ENCODE measurements at places on chromosomes 7 and 10.
A peak's percentile ranks its signal among the peaks of the same experiment; 100 is the strongest.

GRCh38 chr7:144725070-144725469 lies 110.8 kb downstream of the TPK1 start:
- DNase-seq, result no peak

DNA sequence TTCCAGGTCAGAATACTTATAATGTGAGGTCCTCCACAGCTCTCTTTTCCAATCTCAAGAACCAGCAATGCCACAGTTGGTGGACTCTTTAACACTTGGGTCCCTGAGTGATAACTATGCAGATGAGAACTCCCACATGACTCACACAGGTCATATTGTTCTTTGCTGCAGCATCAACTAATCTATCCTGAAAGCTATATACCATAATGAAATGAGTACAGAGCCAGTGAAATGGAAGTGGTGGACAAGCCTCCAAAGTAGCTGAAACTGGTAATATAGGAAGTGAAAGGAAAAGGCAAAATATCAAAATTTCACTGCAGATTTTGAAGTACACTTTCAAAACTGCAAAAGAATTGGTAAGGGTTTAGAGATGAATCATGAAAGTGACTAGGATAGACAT lies 45.6 kb downstream of the SORCS1 start:
- DNase-seq, result no peak

DNA sequence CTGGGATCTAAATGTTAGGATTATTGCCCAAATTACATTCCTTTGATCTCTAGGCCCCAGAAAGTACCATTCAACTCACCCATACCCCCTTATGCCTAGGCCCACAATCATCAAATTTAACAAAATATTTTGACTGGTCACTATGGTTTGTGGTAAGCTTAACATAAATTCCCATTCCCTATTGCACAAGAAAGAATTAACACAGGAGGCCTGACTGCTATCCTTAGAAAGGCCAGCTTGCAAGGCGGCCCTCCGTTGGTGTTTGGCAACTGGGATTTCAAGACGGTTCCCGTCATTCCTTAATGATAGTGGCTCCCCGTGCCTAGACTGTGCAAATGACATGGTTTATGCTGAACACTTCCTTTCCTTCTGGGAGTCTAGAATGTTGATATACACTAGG lies 29.6 kb downstream of the ARHGAP21 start:
- DNase-seq, result no peak

DNA sequence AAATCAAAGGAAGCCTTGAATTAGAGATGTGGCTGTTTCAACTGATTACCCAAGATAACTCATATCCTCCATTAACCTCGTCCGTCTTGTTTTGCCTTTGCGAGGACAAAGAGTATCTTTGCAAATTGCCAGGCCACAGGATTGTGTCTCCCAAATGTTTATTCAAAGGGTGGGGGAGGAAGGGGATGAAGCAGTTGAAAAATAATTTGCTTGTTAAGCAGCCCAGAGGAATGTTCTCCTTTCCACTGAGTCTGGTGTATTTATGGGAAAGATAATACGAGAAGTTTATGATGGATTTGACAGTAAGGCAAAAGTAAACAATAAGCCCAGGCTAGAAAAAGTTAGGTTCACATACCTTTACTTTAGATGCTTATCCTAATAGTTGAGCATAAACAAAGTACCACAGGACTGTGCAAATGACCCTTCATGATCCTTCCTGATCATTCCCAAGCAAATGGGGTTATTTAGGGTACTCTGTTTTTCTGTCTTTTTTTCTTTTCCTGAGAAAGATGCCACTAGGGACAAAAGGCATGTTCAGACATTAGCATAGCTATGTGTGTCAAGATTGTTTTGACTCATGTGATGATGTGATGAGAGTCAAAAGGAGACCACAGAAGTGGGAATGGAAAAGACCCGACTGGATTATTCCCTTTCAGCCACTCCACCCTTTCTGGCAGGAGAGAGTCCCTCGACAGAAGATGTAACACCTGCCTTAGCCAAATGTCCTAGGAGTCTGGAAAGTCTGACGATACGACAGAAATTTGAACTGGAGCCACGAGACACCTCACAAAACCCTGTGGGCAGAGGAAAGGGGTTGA lies 243.0 kb upstream of the GLI3 start:
- DNase-seq, result no peak

DNA sequence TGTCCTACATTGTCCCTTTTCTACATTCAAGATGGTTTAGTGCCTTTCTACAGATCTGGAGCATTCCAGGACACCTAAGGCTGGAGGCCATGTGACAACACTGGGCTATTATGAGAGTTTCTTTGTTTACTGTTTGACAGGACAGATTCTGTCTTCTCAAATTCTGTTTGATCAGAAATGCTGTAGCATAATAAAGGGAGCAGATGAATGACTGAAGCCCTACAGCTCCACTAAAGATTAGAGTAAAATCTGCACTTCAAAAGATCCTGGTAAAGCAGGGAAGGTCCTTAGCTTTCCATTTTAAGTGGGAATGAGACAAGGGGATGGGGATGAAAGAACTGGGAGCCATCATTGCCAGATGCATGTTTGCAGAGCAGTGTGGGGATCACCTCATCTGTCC lies 38.4 kb downstream of the TMEM229A start:
- DNase-seq, result no peak

- DNase-seq, result no peak
These were observed 126.8 kb downstream of the WDR37 start for GRCh38 chr10:1183033-1183396.

GRCh38 chr7:45682836-45683555 lies 108.8 kb downstream of the ADCY1 start:
- no peak for DNase-seq

DNA sequence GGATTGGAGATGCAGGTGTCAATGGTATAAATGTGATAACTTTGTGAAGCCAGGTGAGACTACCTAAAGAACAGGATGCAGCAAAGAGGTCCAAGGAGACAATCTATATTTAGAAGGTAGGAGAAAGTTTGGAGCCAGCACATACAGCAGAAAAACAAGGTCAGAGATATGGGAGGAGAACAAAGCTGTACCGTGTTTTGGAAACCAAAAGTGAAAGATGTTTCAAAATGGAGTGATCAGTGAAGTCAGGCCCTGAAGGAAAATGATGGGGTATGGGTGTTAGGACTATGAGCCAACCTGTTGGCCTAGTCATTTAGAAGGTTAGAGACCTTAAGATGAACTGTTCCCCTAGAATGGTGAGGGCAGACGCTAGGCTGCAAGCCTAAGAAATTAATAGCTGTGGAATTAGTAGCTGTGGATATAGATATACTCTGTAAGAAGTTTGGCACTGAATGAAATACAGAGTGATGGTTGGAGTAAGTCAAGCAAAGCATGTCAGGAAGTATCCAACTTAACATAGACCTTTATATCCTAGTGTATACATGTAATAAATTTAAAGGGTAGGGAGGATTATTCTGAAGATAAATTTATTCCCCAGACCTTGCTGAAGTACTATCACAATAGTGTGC lies 149.8 kb upstream of the WNT16 start:
- DNase-seq, result no peak

GRCh38 chr7:150587551-150587950 lies 20.4 kb downstream of the GIMAP4 start:
- DNase-seq, result no peak

DNA sequence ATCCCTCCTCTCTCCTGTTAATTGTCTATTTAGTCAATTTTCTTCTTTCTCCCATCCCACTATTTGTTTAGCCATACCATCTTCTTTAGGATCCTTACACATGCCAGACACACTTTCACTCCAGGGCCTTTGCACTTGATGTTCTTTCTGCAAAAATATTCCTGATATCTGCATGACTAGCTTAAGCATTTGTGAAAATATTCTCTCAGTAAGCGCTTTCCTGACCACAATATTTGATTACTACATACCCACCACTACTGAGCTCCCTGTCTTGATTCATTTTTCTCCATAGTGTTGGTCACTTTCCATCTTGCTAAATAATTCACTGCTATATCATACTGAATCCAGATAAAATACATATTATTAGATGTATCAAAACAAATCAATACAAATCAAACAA lies 75.1 kb downstream of the SEMA3D start:
- DNase-seq, result no peak

- no peak for DNase-seq
These were observed 67.1 kb downstream of the HK1 start for GRCh38 chr10:69345402-69345801.

DNA sequence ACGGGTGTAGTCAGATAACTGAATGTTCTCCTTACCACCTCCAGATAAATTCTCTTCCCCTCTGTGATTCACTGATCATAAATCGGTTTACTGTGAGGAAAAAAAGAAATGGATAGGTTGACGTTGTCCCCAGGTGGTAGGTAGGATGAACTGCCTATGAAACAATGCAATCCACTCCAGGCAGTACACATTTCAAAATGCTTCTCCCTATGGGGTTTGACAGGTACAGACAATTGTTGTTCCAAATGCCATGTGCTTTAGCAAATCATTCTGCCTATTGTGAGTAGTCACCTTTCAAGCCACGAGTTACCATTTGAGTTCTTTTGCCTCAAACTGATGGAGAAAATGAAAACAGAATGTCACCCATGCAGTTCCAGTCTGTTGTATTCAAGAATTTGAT lies 21.8 kb downstream of the VIM start:
- no peak for DNase-seq

GRCh38 chr10:101969412-101969922 lies 86.5 kb downstream of the ARMH3 start:
- DNase-seq, result peak; percentile 36

GRCh38 chr10:124338276-124338925 lies 80.3 kb downstream of the OAT start:
- no peak for DNase-seq

GRCh38 chr10:127343821-127344220 lies 147.4 kb upstream of the INSYN2A start:
- no peak for DNase-seq

DNA sequence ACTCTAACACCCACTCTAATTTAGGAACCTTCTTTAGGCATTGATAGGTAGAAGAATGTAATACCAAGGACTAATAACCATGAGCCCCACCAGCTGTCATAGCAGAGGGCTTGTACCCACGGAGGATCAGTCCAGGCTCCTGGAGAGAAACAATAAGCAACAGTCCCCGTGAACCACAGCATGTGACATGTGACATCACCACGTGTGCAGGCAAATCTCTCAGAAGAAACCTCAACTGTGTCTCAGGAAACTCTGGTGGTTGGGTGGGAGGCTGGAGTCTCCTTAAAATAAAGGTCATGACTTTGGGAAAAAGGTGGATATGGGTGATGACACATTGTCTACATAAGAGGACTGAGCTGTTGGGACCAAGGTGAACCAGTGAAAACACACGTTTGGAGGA lies 653.9 kb upstream of the FOXK1 start:
- no peak for DNase-seq

GRCh38 chr7:141360416-141360760 lies 190.8 kb upstream of the AGK start:
- no peak for DNase-seq

GRCh38 chr7:42338916-42339540 lies 102.0 kb upstream of the GLI3 start:
- DNase-seq, result no peak

DNA sequence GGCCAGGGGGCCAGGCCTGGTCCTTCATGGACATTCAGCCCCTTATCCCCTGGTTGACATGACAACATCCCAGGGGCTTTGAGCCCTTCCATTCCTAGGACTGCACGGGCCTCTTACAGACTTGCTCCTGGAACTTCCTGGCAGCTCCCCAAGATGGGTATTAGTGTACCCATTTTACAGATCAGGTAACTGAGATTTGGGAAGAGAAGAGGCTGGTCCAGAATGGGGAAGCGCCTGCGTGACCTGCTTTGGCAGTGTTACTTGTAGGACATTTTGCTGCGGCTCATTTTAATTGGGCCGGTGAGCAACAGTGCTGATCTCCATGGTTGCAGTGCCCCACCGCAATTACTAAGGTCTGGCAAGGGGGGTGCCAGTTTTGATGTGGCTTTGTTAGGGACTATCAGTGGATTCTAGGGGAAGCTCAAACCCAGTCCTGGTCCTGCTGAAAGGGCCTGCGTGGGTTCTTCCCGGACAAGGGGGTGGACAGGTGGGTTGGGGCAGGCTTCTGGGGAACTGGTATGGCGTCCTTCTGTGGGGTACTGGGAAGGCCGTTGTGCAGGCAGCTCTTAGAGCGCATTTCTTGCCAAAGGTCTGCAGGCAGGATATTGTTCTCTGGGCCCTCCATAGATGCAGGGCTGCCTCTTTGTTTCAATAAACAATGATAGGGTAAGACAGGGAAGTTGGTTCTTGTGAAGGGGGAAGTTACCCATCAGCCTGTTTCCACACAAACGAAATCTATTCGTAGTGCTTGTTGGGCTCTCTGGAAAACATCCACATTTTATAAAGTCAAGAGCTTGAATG lies 137.6 kb downstream of the RGS10 start:
- DNase-seq, result no peak

GRCh38 chr7:28029051-28029450 lies 151.5 kb downstream of the JAZF1 start:
- DNase-seq, result no peak

DNA sequence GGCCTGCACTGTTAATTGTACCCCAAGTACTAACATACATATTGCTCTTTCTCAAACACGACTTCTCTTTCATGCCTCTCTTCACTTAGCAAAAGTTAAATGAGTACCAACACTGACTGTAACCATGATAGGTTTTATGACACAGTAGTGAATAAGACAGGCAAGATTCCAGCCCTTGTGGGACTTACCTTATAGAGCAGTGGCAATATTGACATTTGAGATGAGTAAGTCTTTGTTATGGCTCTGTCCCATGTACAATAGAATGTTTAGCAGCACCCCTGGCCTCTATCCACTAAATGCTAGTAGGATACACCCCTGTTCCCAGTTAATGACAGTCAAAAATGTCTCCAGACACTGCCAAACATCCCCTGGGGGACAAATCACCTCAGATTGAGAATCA lies 11.9 kb upstream of the COL1A2 start:
- DNase-seq, result no peak

- no peak for DNase-seq
These were observed 117.2 kb upstream of the GLCCI1 start for GRCh38 chr7:7851381-7851780.

DNA sequence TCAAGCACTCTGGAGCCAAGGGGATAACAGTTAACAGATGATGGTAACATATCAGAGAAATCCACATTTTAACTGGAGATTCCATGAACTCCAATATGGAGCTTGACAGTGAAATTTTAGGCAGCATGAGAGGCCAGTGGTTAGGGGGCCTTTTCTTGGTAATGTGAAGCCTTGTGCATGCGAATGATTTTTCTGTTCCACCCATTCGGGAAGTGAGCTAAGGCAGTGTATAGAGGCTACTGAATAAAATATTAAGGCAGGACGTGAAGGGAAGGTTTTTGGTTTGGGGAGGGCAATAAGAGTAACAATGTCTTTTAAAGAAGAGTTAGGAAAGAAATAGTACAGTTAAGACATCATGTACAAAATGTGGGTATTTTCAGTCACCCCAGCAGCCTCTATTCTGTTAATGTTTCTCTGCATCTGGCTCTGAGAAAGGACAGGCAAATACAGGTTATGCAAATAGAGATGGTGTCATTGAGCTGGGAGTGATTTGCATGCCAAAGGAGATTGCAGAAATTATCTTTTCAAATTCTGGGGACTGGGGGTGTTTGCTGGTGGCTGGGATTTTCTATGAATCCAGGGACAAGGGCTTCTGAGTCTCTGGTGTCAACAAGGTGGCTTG lies 6.8 kb upstream of the TAS2R60 start:
- peak; percentile 24 for DNase-seq

- no peak for DNase-seq
These were observed 28.0 kb downstream of the COL17A1 start for GRCh38 chr10:104057717-104058116.

GRCh38 chr7:117284692-117285091 lies 38.2 kb downstream of the WNT2 start:
- no peak for DNase-seq

Measured in germinal center (tissue), 1 donor.